ENCODE measurements at places on chromosomes 16 and 17.

- DNase-seq: no peak
Observed at GRCh38 chr17:75637551-75637950, 4.3 kb downstream of the SMIM5 start.

DNA sequence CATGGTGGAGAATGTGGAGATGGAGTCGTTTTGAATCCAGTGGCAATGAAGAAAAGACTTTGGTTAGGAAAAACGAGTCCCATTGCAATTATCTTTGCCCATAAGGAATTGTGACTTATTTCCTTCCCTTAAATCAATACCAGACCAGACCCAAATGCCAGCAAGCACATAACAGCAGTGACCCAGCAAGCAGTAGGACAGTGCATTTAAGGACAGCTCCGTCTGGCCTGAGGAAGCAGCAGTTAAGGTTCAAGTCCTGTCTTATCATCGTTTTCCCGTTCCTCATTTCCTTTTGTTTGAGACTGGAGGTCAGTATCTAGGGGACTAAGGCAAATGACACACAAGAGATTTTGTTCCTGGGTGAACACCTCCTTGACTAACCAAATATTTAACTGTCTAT is 74.6 kb upstream of the FAM20A start:
- no peak for DNase-seq

DNA sequence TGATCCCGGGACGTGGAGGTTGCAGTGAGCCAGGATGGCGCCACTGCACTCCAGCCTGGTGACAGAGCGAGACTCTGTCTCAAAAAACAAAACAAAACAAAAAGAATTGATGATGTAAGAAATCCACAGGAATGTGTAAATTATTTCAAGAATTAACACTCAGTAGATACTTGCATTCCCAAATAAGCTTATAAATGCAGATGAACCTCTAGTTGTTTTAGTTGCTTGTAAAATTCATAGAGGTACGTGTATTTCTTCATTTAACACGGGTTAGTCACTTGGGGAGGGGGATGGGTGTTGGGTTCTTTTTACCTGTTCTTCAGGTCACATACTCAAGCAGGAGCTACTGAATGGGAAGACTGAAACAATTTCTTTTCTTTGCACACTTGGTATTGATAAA is 55.7 kb upstream of the FBXO47 start:
- DNase-seq: no peak

- DNase-seq: no peak
Observed at GRCh38 chr16:13312063-13312462, 410.7 kb downstream of the SHISA9 start.

GRCh38 chr17:3796110-3796821 is 4.7 kb downstream of the ITGAE start:
- DNase-seq: no peak

All from inflammatory macrophage treated with lipopolysaccharide for 1 hour (primary cell).